ENCODE measurements at places on chromosomes 1 and 21.

DNA sequence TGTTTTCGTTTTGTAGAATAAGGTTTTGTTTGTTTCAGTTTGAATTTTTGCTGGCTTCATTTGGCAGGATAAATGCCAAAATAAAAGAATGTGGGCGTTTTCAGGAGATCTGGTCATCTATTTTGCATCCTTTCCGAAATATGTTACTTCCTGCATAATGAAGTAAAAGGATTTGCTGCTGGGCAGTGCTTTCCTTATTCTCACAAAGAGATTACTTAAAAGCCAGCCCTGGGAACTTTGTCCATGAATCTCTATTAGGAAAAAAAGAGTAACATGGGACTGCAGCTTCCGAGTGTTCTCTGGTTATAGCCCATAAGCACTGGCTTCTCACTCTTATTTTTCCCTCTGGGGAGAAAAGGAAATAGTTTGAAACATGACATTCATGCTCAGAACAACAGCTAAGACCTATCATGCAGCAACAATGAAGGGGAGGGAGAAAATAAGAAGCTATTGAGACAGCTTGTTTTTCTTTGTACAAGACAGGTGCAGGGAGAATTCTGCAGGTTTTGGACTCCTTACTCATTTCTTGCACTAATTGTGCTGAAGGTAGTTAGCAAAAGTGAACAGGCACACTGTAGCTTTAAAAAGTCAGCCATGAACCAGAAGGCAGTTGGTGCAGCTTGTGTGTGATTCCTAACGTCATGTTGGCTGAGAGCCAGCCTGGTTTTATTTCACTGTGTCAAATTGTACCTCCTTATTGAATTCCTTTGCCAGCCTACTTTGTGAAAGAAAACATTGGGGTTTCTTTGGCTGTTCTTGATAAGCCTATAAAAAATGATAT lies at the start of gene SAMD13:
SAMD13 (plus strand) TSS at position 705 of the 781 bp plus-strand sequence. CDS start 1,527 bp downstream, outside the sequence.
- DNase-seq: peak; percentile 4

DNA sequence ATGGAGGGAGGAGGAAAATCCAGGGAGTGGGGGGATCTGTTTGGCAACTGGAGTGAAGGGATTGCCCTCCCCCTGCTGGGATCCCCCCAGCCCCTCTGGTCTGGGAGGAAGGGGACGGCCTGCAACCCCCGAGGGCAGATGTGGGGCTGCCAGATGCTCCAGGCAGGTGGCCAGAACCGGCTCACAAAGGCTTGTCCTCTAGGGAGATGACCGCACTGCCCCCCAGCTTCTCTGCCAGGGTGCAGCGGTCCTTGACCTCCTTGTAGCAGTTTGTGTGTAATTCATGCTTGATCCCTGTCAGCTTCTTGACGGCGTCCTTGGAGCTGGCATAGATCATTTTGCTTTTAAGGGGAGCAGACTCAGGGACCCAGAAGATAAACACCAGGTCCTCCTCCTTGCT lies 69.2 kb downstream of the ROR1 start:
- DNase-seq: no peak

GRCh38 chr21:24112020-24112419 lies 1495.3 kb downstream of the MRPL39 start:
- DNase-seq: no peak

DNA sequence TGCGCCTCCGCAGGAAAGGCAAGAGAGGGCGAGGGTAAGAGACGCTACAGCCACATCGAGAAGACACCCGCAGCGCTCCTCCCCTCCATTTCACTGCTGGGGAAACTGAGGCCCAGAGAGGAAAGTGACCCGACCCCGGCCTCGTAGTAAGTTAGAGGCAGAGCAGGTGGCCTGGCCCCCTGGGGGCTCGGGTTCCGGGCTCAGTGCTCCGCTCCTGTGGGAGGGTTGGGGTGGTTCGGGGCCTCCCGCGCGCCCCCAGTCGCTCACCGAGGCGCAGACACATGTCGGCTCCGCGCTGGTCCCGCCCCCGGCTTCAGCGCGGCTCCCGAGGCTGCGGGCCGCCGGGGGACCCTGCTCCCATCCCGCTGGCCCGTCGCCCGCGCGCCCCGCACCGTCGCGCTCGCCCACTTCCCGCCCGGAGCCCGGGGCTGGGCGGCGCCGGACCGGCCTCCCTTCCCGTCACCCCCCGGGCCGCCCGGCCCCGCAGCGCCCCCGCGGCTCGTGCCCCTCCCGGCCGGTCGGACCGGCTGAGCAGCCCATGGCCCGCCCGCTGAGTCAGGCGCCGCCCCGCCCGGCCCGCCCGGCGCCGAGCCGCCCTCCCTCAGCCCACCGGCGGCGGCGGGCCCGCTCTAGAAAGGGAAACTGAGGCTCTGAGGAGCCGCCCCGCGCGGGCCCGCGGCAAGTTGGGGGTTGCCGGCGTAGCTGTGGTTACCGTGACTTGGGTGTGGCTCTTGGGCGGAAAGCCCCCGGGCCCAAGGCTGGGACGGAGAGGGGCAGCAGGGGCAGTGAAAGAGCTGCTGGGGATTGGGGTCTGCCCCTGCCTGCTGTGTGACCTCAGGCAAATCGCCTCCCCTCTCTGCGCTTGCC lies at the start of gene TMEM54:
TMEM54 (minus strand) TSS at position 434 of the 867 bp plus-strand sequence; CDS start at position 283, 151 bp downstream.
- DNase-seq: no peak

DNA sequence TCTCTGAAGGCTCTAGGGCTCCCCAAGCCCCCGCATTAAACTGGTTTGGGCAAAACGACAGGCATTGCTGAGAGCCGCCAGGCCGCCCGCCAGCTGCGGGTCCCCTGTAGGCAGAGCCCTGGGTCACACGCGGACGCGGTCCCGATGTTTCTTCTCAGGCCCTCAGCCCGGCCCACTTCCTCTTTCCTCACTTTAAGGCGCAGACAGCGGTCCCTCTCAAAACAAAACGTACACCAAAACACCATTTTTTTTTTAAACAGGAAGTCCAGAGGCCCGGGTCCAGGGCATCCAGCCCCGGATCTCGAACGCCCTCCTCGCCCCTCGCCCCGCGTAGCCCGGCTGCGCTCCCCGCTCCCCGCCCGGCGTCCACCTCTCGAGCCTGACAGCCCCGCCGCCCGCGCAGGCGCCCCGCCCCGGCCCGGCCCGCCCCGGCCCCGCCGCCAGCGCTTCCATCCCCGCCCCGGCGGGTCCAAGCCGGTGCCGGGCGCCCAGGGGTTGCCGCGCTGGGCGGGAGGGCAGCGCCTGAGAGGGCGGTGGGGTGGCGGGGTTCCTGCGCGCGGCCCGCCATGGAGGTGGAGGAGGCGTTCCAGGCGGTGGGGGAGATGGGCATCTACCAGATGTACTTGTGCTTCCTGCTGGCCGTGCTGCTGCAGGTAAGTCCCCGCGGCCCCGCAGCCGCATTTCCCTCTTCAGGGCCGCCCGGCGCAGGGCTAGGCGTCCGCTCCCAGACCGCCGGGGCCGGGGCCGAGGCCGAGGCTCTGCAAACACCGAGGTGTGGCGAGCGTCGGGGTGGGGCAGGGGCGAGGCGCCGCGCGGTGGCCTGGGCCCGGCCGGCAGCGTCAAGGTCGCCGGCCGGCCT lies at the start of gene SLC22A15:
SLC22A15 (plus strand) TSS at position 452 of the 859 bp plus-strand sequence; CDS start at position 567, 115 bp downstream.
- DNase-seq: no peak

DNA sequence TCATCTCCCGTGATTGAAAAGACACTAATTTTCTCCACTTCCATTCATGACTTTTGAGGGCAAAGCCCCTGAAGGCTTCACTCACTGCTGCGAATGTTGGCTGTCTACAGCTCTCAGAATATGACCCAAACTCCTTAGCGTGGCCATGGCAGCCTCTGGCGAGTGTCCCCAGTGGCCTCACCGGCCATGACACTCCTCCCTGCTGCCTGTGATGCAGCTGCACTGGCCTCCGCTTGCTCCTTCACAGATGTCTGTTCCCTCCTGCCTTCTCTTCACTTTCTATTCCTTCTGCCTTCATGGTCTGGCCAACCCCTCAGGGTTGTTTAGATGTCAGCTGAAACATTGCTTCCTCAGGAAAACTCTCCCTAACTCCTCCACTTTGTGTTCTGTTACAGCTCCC lies 30.8 kb upstream of the PTPRF start:
- no peak for DNase-seq

DNA sequence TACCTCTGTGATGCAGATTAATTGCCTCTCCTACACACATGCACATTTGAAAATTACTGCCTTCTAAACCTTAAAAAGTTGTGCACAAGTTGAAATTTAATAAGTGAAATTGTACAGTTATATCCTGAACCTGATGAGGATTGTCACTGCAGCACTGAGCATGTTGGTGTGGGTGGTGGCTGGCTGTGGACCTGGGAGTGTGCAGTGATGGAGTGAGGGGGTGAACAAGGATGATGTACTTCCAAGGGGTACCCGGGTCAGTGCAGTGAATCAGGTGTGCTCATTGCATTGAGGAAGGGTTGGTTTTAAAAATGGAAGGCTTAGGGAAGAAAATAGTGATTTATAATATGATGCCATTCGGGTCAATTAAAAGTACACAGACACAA lies 24.1 kb downstream of the DIP2A start:
- no peak for DNase-seq

GRCh38 chr1:221204055-221204833 lies 325.0 kb downstream of the HLX start:
- DNase-seq: no peak

GRCh38 chr1:185073725-185074124 lies 28.4 kb downstream of the RNF2 start:
- DNase-seq: no peak

DNA sequence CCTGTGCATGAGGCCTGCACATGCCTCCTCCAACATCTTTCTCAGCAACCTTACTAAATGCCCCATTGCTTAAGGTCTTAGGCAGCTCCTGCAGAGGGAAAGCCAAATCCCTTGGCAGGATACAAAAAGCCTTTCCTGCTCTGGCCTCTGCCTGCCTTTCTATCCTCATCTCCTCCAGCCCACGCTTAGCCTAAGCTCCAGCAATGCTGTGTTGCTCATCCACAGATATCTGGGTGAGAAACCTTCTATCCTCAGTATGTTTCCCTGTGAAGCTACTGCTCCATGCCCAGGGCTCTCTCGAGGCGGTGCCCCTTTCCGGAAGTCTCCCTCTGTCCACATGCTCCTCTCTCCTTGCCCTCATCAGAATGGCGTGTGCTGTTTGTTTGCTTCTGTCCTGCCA lies 37.0 kb upstream of the CCSAP start:
- DNase-seq: no peak

- no peak for DNase-seq
These were observed 3.3 kb downstream of the RD3 start for GRCh38 chr1:211488641-211489040.

DNA sequence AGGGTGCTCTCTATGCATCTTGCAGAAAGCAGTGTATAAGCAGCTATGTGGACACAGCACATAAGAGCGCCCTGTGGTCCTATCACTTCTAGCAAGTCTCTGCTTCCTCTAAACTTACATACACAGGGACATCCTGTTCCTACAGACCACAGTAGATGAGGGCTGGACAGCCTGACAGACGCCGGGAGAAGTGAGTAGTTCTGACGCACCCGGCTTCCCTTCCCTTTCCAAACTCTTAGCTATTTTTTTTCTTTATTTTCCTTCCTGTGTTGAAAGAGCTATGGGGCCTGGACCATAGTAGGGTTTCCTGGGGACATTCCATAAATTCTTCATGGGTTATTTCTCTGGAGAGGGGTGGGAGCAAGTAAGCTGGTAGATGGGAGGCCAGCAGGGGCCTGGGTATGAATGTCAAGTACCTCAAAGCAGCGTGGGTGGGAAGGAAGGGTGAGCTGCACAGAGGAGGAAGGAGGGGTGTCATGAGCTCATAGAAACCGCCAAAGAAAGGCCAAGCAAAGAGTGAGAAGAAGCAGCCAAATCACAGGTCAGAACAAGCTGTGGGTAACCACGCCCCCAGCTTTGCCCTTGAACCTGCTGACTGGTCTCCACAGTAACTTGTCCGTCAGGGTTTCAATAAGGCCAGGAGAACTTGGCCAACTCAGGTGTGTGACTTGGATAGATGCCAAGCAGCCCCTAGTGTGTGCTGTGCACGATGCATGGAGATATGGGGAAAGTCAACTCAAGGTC lies 36.6 kb downstream of the PLXNA2 start:
- DNase-seq: no peak

GRCh38 chr1:46594063-46594462 lies 10.0 kb downstream of the MKNK1 start:
- DNase-seq: no peak

DNA sequence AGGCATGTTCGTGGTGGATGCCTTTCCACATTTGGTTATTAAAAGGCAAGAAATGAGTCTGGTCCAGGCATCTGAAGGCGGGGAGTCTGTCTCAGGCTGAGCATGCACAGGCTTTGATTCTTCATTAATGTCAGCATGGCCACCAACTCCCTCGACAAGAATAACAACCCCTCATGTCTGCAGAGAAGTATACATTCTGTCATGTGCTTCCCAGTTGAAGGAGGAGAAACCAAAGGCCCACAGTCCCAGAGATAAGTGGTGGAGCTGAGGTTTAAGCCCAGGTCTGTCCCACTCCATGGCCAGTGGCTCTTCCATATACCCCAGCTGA lies 61.6 kb upstream of the LAPTM5 start:
- DNase-seq: no peak

- peak; percentile 64 for DNase-seq
These were observed 458 bp upstream of the ALPL start for GRCh38 chr1:21508580-21509350.

GRCh38 chr1:156767879-156768604 lies 707 bp downstream of the PRCC start:
- no peak for DNase-seq

DNA sequence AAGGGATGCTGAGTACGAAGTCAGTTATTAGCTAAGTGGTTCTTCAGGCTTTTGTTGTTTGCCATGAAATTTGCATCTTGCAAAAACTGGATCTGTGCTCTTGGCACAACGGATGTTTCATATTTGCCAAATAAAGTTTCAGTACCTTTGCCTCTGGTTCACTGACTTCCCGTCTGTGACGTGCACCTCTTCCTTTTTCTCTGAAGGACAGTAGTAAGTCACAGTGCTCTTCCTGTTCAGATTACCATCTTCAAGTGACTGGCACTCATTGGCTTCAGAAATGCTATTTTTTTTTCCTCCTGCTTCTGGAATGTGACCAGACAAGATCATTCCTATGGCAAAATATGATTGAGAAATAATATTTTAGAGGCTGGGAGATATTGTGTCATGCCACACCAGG lies 75.9 kb upstream of the GREM2 start:
- no peak for DNase-seq

DNA sequence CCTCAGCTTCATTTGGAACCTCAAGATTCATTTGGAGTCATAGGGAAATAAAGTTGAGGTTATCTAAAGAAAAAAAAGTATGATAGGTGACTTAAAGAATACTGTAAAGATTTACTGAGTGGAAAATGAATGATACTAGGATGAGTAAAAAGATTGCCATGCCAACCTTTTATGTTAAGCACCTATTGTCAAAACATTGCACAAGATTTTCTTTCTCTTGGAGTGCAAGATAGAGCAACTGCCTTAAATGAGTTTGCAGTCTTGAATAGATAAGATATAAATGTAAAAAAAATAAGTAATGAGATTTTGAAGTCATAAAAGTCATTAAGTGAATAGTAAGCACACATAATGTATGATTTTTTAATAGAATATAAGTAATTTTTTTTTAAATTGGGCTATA lies 5.1 kb upstream of the ANGPTL1 start:
- no peak for DNase-seq

GRCh38 chr1:15370781-15371520 lies 38.7 kb upstream of the EFHD2 start:
- DNase-seq: no peak

GRCh38 chr1:186535388-186536133 lies 74.6 kb upstream of the PDC start:
- no peak for DNase-seq
